ENCODE measurements at places on chromosomes 1 and 21. TPM values are rescaled to one million over a fixed set of nuclear protein-coding genes. Genes with fewer than 3 reads are reported as not detected.

Gene KLHL21
- total RNA-seq: 59.8 TPM

Gene PBX1
- 89.3 TPM for total RNA-seq

Gene ZFP69
- total RNA-seq: 34.4 TPM

Gene SPRR2E
- not detected for total RNA-seq

GRCh38 chr1:75764057-75764655 lies 21.9 kb upstream of the RABGGTB start:
- H3K27ac ChIP-seq: no peak overlapping the region
- peaks cover 20% of the 10 kb centered on the region for H3K36me3 ChIP-seq
- no peak for DNase-seq
- no peak overlapping the region for H3K4me3 ChIP-seq
- no peaks in the 10 kb centered on the region for H3K27me3 ChIP-seq

DNA sequence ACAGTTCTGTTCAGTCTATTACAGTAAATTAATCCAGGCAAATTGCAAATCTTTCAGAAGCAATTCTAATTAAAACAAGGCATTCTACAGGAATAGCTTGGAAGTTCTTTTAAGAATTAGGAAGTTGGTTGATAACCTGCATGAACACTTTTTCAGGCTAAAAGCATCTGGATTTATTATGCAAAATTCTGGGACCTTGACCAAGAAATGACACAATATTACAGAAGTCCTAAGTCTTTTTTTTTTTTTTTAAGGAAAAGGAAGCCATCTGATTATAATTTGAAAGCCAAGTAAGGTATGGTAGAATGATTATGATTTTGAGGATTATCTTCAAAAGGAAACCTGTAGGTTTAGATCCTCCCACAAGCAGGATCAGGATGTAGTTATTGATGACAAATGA lies 74.7 kb upstream of the KCNK2 start:
- H3K36me3 ChIP-seq: no peaks in the 10 kb centered on the region
- H3K4me1 ChIP-seq: no peaks in the 10 kb centered on the region
- H3K27ac ChIP-seq: no peak overlapping the region
- no peak for DNase-seq

DNA sequence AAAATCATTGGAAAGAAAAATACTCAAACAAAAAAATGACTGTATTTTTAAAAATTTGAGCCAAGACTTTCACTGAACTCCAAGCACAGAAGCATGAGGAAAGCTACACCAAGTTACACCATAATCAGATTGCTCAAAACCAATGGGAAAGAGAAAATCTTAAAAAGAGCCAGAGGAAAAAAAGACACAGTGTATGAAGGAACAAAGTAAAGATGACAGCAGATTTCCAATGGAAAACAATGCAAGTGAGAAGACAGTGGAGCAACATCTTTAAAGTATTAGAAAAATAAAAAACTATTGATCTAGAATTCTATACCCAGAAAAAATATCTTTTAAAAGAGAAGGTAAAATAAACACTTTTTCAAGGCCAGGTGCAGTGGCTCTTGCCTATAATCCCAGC lies 147.8 kb upstream of the ZBTB40 start:
- no peak for DNase-seq
- H3K27ac ChIP-seq: no peak overlapping the region
- no peaks in the 10 kb centered on the region for H3K4me1 ChIP-seq
- no peak overlapping the region for H3K4me3 ChIP-seq
- no peaks in the 10 kb centered on the region for H3K36me3 ChIP-seq

GRCh38 chr1:236303675-236304074 lies 21.9 kb upstream of the ERO1B start:
- no peak overlapping the region for H3K27ac ChIP-seq
- no peaks in the 10 kb centered on the region for H3K27me3 ChIP-seq
- no peaks in the 10 kb centered on the region for H3K36me3 ChIP-seq
- no peak for DNase-seq
- no peaks in the 10 kb centered on the region for H3K4me1 ChIP-seq
- H3K4me3 ChIP-seq: no peak overlapping the region

DNA sequence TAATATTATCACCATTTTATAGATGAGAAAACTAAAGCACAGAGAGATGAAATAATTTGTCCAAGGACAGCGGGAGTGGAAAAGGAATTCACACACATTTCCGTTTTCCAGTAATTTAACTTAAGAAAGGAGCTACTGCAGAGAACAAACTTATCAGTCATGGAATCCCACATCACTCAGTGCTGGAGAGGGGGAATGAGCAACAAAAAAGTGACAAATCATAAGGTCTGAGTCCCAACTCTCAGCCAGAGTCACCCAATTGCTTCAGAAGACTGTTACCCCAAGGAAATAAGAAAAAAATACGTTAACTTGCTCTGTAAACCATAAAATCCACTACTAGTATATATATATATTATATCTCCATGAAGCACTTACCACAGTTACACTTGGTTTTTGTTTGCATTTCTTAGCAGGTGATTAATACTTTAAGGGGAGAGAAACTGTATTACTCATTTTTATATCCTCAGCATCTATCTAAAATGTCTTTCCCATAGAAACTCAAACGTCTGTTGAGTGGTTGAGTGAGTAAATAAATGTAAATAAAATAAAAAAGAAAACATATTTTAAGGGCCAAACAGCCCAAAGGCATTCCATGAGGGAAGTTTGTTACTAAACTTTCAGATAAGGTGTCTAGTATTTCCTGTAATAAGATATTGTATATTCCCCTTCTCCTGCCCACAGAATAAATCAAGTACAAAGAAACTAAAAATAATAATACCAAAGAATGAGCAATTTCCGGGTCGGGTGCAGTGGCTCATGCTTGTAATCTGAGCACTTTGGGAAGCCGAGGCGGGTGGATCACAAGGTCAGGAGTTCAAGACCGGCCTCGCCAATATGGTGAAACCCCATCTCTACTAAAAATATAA lies 76.8 kb downstream of the SLC45A1 start:
- H3K27me3 ChIP-seq: no peaks in the 10 kb centered on the region
- peak overlapping the region; percentile 5 for H3K4me3 ChIP-seq

- H3K36me3 ChIP-seq: peaks cover 35% of the 10 kb centered on the region
- no peak overlapping the region for H3K27ac ChIP-seq
- no peaks in the 10 kb centered on the region for H3K27me3 ChIP-seq
These were observed 6.7 kb downstream of the INAVA start for GRCh38 chr1:200901350-200901749.

DNA sequence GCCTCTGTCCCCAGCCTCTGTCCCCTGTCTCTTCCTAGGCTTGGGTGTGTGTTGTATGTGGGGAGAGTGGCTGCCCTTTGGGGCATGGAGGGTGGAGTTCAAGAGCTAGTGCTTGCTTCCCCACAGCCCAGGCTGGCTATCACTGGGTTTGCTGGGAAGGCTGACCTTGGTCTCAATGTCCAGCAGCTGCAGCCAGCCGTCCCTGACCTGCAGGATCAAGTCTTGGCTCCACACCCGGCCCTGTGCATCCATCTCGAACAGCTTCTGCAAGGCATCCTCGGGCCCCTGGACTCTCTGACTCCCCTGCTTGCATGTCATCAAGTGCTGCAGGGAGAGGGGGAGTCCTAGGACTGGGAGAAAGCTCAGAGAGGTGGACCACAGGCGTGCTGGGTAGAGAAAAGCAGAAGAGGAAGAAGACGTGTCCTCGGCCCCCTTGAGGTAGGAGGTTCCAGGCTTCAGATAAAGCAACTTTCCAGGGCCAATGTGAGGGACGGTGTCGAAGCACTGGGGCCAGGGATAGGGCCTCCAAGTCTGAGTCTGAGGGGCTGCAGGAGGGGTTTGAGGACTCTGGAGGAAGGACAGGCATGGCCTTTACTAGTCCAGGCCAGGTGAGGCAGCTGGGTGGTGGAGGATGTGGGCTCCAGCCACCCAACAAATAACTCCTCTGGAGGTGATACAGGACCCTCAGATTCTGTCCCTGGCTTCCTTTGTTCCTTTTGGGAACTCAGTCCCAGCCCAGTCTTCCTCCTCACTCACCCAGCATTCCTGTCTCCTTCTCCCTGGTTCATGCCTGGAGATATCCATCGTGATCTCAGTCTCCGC lies 4.0 kb downstream of the EPS8L3 start:
- H3K36me3 ChIP-seq: peaks cover 26% of the 10 kb centered on the region
- H3K27ac ChIP-seq: no peak overlapping the region
- no peak for DNase-seq

- peaks cover 75% of the 10 kb centered on the region for H3K27me3 ChIP-seq
- H3K4me1 ChIP-seq: peaks cover 10% of the 10 kb centered on the region
- H3K36me3 ChIP-seq: no peaks in the 10 kb centered on the region
- H3K27ac ChIP-seq: no peak overlapping the region
- H3K4me3 ChIP-seq: no peak overlapping the region
- DNase-seq: no peak
These were observed 1.1 kb upstream of the PKP1 start for GRCh38 chr1:201282216-201282615.

DNA sequence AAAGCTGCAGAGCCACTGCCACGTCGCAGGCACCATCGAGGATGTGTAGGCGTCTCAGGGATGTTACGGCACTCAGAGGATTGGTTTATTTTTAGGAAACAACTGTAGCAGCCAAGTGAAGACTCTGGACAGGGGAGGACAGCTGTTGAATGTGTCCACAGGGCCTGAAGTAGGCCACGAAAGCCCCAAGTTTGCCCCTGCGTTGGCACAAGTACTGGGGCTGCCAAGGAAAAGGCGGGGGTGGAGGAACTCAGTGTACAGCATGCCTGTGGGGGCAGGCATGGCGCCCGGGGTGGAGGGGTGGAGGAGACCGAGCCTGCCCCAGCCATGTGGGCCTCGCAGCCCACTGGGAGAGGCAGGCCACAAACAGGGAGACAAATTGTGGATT lies 89.7 kb downstream of the ADARB1 start:
- no peak overlapping the region for H3K4me3 ChIP-seq
- no peak overlapping the region for H3K27ac ChIP-seq
- H3K27me3 ChIP-seq: no peaks in the 10 kb centered on the region
- peaks cover 6% of the 10 kb centered on the region for H3K4me1 ChIP-seq

- H3K27me3 ChIP-seq: no peaks in the 10 kb centered on the region
- DNase-seq: no peak
- peaks cover 21% of the 10 kb centered on the region for H3K36me3 ChIP-seq
- no peaks in the 10 kb centered on the region for H3K4me1 ChIP-seq
- no peak overlapping the region for H3K4me3 ChIP-seq
- H3K27ac ChIP-seq: no peak overlapping the region
These were observed 12.1 kb upstream of the RNF223 start for GRCh38 chr1:1085911-1086841.

DNA sequence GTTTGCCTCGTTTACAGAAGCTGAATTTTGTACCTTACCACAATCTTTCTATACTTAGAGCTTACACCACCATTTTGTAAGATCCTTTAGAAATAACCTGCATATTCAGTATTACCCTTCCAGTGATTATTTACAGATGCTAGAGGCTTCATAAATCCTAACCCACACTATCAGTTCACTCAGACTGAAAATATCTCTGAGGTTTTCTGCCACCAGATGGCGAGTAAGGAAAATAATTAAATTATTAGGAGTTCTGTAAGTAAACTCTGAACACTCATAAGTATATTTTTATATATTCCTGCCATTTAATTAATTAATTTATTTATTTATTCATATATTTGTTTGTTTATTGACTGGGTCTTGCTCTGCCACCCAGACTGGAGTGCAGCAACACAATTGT lies 1635.2 kb downstream of the PLA2G4A start:
- no peak overlapping the region for H3K4me3 ChIP-seq
- no peaks in the 10 kb centered on the region for H3K4me1 ChIP-seq
- no peaks in the 10 kb centered on the region for H3K36me3 ChIP-seq
- no peak for DNase-seq
- H3K27me3 ChIP-seq: no peaks in the 10 kb centered on the region

DNA sequence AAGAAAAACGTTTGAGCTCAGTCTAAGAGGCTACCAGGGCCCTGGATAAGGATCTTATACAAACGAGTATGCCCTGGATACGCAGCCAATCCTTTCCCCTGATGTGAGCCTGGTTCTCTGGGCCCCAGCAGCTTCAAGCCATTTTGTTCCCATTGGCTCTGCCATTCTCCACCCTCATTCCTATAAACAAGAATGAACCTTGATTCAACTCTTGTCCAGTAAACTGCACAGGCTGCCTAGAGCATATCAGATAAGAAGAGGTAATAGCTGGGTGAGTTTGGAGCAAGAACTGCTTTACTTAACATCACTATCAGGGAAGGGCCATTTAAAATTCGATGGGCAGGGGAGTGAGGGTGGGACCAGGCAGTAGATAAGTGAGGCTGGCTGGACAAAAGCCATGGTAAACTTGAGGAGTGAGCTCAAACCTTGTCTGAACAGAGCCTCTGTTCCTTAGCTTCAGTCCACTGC lies 11.3 kb downstream of the BTG2 start:
- no peaks in the 10 kb centered on the region for H3K27me3 ChIP-seq
- peaks cover 47% of the 10 kb centered on the region for H3K4me1 ChIP-seq
- H3K4me3 ChIP-seq: no peak overlapping the region
- peak overlapping the region; percentile 88 for H3K27ac ChIP-seq

DNA sequence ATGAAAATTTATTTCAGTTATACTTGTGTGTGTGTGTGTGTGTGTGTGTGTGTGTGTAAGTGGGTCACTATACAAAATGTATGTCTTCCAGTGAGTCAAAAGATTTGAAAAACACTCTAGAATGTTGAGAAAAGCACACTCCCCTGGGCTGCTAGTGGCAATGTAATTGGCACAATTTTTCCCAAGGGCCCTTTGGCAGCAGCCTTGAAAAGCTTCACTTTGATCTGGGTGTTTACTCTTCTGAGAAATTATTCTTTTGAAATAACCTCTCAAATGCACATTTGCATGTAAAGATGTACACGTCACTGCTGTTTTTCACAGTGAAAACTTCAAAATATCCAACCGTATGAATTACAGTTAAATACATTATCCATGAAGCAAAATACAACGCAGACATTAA lies 22.1 kb upstream of the SLC44A3 start:
- H3K36me3 ChIP-seq: no peaks in the 10 kb centered on the region
- no peak overlapping the region for H3K4me3 ChIP-seq
- no peak overlapping the region for H3K27ac ChIP-seq
- H3K4me1 ChIP-seq: peaks cover 46% of the 10 kb centered on the region
- H3K27me3 ChIP-seq: no peaks in the 10 kb centered on the region

GRCh38 chr1:108925920-108926319 lies 37.4 kb downstream of the CLCC1 start:
- H3K27ac ChIP-seq: no peak overlapping the region
- H3K4me3 ChIP-seq: no peak overlapping the region
- DNase-seq: no peak
- no peaks in the 10 kb centered on the region for H3K4me1 ChIP-seq
- H3K27me3 ChIP-seq: no peaks in the 10 kb centered on the region
